ENCODE measurements at places on chromosomes 3 and 15.

DNA sequence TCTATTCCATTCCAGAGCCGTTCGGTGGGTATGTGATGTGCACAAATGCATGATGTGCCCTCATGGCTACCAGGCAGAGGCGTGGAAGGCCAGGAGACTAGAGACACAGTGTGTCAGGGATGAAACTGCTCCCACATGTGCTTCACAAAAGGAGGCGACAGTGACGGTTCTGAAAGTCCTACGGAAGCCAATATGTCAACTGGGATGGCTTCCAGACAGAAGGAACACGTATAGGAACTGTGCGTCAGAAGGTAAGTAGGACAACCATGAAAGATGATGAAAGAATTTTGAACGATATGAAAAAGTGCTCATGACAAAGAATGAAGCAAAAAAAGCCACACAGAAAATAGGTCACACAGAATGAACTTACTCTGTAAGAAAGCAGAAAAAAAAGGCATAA, 34.1 kb downstream of the GLB1 start:
- no peak for DNase-seq

DNA sequence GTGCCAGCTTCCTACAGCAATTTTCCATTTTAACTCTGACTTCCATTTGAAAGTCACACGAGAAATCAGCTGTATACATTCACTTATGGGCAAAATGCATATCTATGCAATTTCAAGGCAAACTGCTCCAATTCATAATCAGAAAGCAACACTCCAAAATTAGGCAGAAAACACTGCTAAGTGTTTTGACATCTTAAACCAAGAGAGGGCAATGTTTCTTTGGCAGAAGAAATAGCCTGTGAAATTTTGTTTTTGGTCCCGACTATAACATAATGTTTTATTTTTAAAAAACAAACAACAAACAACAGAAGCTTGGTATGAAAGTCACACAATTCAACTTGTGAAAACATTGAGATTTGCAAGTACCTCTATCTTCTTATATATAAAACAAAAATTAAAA, 42.6 kb downstream of the GOLIM4 start:
- no peak for DNase-seq

GRCh38 chr15:78405336-78405924, 32.6 kb upstream of the IREB2 start:
- DNase-seq = no peak

- no peak for DNase-seq
Observed at GRCh38 chr3:173938159-173938558, 540.6 kb downstream of the NLGN1 start.

DNA sequence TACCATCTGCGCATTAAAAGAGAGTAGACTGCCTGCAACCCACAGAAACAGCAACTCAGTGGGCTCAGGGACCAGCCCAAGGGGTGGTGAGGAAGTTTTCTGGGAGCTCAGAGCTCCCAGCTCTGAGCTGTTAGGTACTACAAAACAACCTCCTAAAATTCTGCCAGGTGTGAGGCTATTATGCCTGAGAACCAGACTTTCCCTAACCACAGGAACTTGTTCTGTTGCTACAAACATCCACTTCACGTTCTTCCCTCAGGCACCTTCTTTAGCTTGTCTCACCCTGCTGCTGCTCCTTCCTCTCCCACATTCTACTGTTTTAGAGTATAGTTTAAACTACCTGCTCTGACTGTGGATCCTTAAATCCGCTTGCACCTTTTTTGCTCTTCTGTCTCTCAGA, 399.4 kb downstream of the ROBO1 start:
- DNase-seq = no peak

DNA sequence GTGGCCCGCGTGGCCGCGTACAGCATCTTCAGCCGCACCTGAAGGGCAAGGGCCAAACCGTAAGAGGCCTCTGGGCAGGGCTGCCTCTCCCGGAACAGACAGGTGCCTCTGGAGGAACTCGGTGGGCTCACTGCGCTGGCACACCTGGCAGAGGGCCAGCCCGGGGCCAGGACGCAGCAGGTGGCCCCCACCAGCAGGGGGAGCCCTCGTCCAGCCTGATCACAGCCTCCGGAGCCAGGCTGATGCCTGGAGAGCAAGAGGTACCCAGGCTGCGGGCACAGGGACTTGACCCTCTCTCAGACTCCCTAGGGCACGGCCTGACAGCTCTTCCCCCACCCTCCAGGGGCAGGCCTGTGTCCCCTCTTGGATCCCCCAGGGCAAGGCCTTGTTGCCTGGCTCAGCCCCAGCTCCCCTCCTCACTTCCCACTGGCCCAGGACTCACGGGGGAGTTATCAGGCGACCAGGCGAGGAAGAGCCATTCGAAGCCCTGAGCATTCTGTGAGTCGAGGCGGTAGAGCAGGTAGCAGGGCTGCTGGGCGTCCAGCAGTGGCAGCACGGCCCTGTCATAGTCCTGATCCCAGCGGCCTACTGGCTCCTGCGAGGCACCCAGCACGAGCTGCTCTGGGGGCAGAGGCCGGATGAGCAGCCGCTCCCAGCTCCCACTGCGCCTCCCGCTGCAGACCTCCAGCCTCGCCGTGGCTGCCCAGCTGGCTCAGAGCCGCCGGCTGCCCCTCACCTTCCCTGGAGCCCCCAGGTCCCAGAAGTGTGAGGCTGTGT, 6.2 kb upstream of the TLR9 start:
- DNase-seq = peak; percentile 79

GRCh38 chr3:191141728-191142127, 57.3 kb upstream of the OSTN start:
- no peak for DNase-seq

- DNase-seq = no peak
Observed at GRCh38 chr15:59812889-59813288, 123.8 kb upstream of the BNIP2 start.

- no peak for DNase-seq
Observed at GRCh38 chr3:62154457-62155148, 218.7 kb downstream of the FEZF2 start.

- no peak for DNase-seq
Observed at GRCh38 chr3:126850370-126851085, 132.4 kb upstream of the PLXNA1 start.

DNA sequence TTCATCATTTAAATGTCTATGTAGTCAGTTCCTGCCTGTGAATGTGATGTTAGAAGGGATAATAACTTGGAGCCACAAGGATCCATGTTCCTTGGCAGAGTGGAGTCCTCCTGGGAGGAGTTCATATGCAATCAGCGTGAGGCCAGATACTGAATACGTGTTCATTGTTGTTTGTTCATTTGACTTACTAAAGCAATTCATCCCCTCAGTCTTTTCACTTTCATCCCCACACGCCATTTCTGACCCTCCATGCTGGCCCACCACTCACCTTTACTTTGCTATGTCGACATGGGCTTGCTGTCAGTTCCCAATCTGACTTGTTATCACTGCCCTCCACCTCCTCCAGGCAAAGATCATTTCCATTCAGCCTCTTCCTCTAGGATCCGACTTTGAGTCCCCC, 91.8 kb downstream of the SSR3 start:
- no peak for DNase-seq

GRCh38 chr3:49493901-49494300, 23.8 kb downstream of the DAG1 start:
- DNase-seq = no peak

GRCh38 chr3:168205451-168205850, 109.7 kb upstream of the GOLIM4 start:
- DNase-seq = no peak

DNA sequence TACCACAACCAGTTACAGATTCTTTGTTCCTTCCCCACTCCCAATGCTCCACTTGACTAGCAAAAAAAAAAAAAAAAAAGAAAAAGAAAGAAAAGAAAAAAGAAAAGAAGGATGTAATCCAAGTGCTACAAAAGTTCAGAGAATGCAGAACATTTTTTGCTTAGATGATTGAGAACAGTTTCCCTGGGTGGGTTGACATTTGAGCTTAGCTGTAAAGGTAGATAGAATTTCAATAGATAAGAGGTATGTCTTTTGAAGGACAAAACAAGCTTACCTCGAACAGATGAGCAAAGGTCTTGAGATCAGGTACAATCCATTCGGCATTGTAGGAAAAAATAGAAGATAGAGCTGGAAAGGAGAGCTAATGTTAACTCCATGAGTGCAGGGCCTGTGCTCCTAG, 344.6 kb upstream of the NECTIN3 start:
- no peak for DNase-seq

DNA sequence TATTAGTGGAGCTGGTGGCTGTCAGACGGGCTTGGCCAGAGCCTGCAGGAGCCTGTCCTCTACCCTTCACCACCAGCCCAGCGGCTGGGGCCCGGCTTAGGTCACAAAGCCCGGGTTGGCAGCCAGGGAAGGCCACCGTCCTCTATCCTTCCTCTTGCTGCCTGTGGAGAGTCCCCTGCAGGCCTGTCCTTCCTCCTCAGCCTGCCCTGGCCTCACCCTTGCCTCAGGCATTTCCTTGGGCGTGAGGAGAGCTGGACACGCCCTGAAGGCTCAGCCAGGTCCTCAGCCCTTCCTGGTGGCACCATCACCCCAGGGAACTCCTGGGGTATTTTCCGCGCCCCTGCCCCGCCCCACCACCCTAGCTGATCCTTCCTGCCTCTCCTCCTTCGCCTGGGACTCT, 7.7 kb downstream of the CHAC1 start:
- no peak for DNase-seq

DNA sequence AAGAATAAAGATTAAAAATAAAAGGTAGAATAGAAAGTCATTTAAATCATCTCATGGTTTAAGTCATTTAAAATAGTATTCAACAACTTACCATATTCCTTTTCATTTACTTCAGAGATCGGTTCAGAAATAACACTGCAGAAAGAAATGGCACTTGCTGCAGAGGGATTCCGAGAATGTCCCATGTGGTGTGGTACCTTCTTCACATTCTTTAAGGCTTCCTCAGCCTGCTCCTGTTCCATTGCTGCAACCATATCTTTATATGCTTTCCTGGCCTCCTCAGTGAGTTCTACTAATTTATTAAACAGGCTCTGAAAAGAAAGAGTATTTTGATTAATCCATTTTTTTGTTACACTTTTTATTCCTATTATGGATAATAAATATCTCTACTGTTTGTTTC, 32.6 kb upstream of the SHC4 start:
- no peak for DNase-seq

GRCh38 chr3:26505399-26505798, 117.2 kb upstream of the LRRC3B start:
- DNase-seq = no peak

GRCh38 chr15:78073046-78073787, 4.3 kb downstream of the TBC1D2B start:
- DNase-seq = no peak

- DNase-seq = no peak
Observed at GRCh38 chr3:51982352-51982837, 940 bp upstream of the ACY1 start.

GRCh38 chr3:136818191-136818768, 646 bp upstream of the SLC35G2 start:
- DNase-seq = no peak

DNA sequence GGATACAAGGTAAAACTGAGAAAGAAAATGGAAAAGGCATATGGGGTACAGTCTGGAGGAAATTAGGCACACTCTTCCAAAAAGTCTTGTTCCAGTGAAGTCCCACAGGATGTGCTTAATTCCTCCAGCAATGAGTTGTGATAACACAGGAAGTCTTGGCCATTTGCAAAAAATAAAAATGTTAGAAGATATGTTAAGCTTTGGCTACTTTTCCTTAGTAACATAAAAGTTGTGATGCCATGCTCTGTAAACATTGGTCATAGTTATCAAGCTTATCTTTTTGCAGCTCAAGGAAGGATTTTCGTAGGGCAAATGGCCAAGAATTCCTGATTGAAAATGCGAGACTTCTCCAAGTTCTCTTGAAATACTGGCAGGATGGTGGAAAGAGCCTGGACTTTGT, 26.4 kb downstream of the LNP1 start:
- DNase-seq = no peak

- no peak for DNase-seq
Observed at GRCh38 chr3:94716326-94717018, 653.6 kb downstream of the NSUN3 start.

DNA sequence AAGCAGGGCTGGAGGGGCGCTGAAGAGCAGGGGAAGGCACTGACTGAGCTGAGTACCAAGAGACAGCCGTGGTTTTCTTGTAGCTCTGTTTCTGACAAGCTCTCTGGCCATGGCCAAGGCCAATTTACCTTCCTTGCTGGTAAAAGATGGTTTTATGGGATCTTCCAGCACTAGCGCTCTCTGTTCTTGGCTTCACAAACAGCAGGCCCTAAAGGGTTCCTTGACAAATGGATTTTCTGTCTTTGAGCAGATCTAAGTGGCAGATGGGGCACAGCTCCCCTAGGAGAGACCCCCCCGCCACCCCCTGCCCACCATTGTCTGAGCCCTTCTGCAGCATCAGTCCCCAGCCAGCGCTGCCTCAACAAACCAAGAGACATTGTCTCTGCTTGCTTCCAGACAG, 66.6 kb downstream of the GAP43 start:
- DNase-seq = no peak

DNA sequence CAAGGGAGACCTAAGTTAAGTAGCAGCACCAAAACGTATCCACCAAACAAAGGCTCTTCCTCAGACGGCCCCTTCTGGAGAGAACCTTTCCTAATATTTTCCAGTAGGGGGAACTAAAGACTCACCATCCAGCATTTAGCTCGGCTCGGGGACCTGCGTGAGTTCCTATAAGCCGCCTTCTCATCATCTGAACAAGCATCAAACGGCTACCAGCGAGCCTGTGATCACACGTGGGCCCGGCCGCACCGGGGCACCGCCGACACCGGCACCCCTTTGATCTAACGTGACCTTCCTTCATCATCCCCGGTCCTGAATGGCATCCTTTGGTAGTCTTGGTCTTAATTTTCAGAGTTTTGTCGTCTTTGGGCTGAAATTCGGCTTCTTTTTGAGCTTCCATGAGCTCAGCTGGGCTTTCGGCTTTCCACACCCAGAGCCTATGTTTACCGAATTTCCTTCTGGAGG, 1.4 kb upstream of the ROBO2 start:
- DNase-seq = no peak

DNA sequence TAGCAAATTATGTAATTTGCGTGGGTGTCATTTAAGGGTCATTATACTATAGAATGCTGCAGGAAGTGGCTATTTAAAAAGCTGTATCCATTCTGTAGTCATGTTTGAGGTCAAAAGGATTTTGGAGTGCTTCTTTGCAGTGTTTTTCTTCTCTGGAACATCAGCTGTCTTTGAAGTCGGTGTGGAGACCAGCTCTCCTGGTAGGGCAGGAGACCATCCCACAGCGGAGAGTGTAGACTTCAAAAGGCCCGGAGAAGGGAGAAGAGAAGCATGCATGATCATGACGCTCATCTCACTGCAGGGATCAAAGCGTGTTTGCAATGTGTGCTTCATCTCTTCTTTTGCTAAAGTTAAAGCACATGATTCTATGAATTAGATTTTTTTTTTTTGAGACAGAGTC, 19.9 kb downstream of the PXK start:
- no peak for DNase-seq

- no peak for DNase-seq
Observed at GRCh38 chr3:173913397-173913796, 515.9 kb downstream of the NLGN1 start.

GRCh38 chr3:161409069-161409468, 37.8 kb upstream of the SPTSSB start:
- no peak for DNase-seq

GRCh38 chr15:30940359-30940758, 36.6 kb downstream of the FAN1 start:
- DNase-seq = no peak
